ENCODE measurements at places on chromosomes 1 and 21. TPM values are rescaled to one million over a fixed set of nuclear protein-coding genes. Genes with fewer than 3 reads are reported as not detected.

MLLT11 gene
- 16.1 TPM for total RNA-seq

PRRX1 gene
- total RNA-seq, result not detected

C1orf53 gene
- 7.9 TPM for total RNA-seq

MYCL gene
- total RNA-seq, result 1.4 TPM

GSTM1 gene
- not detected for total RNA-seq

PLPPR4 gene
- not detected for total RNA-seq

GIPC2 gene
- total RNA-seq, result 0.03 TPM

SERPINC1 gene
- total RNA-seq, result not detected

SAMD11 gene
- 16.3 TPM for total RNA-seq

CAMK2N1 gene
- total RNA-seq, result 49.0 TPM

RNF223 gene
- 0.23 TPM for total RNA-seq

DRAXIN gene
- total RNA-seq, result 0.06 TPM

SMCP gene
- total RNA-seq, result not detected

CFHR1 gene
- total RNA-seq, result 0.23 TPM

COL6A1 gene
- total RNA-seq, result 20.3 TPM

TEX35 gene
- total RNA-seq, result not detected

LCE2C gene
- total RNA-seq, result not detected

SPRR3 gene
- not detected for total RNA-seq

PCSK9 gene
- total RNA-seq, result 3.0 TPM

STUM gene
- total RNA-seq, result not detected

ADAM15 gene
- total RNA-seq, result 109 TPM
